Lung microvascular endothelial cell (primary cell): ENCODE measurements at places on chromosomes 11 and 22.

DNA sequence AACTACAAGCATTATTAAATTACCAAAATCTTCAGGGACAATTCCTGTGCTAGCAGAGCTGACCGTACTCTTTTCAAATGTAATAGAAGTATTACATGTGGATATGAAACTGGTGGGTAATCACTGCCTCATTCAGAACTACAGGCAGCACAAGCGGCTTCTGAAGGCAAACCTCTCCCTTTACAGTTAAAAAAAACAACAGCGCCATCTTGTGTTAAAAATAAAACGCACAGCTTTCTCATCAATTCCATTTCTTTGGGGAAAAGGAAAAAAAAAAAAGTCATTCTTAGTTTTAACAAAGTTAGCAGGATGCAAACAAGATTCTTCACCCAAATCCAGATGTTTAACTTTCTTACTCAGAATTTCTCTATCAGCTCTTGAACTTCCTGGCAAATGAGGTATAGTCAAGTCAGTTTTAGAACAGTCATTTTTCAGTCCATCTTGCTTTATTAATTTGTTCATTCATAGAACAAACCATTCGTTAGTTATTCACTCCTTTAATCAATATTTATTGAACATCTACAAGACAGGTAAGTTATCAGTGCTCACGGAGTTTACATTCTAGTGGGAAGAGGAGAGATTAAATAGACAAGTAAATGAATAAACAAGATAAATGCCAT, 331.8 kb upstream of the MPPED2 start:
- DNase-seq, result peak; percentile 39

- no peak for DNase-seq
Measured at GRCh38 chr22:49850959-49851802, 2.5 kb upstream of the ZBED4 start.

DNA sequence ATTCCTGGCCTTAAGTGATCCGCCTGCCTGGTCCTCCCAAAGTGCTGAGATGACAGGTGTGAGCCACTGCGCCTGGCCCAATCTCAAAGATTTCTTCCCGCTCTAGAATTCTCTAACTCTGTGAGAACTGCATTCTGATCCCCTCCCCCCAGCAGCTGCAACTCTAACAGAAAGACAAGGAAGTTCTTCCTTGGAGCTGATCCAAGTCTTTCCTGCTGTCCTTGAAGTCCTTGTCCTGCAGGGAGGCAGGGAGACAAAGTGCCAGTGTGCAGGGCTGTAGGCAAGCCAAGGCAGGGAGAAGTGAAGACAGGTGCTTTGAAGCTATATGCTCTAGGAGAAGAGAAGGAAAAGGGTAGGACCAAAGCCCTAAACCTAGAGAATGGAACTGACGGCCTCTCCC, 9.5 kb upstream of the GGA1 start:
- no peak for DNase-seq

DNA sequence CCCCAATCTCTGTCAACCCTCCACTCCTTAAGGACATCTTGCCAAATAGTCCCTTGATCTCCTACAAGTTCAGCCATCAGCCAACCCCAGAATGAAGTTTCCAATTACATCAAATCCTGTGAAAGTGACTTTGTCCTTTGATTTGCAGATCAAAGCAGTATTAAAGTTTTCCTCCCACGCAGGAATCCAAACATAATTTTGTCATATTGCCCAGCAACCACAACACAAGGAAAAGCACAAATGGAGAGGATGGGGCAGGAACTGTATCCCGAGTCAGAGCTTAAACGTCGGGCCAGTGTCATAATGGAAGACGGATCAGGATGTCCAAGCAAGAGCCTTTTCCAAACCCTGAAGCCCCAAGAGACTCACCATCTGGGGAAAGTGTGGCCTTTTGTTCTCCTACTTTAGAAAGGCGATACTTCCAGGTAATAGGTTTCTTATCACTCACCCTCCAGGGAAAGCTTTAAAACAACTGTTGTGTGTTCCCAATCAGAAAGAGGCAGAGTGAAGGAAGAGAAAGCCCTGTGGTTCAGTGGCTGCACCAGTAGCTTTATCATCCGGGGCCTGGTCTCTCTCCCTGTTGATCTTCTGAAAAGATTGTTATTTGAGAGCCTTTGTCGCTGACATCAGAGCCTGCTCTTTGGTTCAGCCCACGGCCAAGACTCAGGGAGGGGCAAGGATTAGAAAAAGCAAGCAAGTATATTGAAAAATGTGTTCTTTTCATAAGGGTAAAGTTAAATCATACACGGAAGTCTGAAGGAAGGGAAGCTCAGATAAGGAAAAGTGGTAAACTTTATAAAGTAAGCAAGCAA, 41.7 kb downstream of the EXPH5 start:
- DNase-seq, result no peak
